ENCODE measurements at places on chromosomes 5 and 9. TPM values are rescaled to one million over a fixed set of nuclear protein-coding genes. Genes with fewer than 3 reads are reported as not detected.

The PCDHGA7 gene
- total RNA-seq = 0.79 TPM

The SKP1 gene
- 587 TPM for total RNA-seq

The CCNJL gene
- total RNA-seq = 14.3 TPM

The CXXC5 gene
- 20.3 TPM for total RNA-seq

All from A549 treated with ZK216348 at 1 μM for 4 hours (cell line).